Muscle of back (tissue), 13 donors: ENCODE measurements at places on chromosomes 4 and X.

DNA sequence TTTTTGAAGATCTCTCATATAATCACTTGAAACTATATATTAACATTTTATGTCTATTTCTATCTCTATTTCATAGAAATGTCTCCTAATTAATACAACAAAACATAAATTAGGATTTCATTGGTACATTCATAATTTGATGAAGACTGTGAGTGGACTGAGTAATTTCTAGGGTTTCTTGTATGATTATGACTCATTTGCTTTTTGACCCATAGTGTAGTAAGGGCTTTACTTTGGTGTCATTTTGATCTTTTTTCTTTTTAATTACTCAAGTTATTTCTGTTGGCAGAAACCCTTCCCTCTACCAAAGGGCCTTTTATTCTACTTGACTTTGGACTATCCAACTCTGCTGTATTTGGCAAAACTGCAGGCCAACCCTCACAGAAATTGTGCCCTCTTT lies 207.9 kb upstream of the MAGEB16 start:
- no peak for DNase-seq

DNA sequence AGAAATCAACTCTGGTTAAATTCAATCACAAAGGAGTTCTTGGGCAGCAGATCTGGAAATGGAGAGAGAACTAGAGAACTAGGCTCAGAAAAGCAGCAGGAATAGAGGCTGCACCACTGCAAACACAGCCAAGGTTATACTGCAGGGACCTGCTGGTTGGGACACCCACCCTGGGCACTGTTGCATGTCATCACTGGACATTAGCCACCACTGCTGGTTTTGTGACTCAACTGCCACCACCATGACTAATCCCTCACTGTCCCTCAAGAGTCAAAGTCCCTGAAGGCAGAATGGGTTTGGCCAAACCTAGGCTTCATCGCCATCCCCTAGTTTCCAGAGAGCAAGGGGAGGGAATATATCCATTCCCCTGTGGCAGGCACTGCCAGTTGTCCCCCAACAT lies 38.1 kb upstream of the IRAK1 start:
- no peak for DNase-seq

DNA sequence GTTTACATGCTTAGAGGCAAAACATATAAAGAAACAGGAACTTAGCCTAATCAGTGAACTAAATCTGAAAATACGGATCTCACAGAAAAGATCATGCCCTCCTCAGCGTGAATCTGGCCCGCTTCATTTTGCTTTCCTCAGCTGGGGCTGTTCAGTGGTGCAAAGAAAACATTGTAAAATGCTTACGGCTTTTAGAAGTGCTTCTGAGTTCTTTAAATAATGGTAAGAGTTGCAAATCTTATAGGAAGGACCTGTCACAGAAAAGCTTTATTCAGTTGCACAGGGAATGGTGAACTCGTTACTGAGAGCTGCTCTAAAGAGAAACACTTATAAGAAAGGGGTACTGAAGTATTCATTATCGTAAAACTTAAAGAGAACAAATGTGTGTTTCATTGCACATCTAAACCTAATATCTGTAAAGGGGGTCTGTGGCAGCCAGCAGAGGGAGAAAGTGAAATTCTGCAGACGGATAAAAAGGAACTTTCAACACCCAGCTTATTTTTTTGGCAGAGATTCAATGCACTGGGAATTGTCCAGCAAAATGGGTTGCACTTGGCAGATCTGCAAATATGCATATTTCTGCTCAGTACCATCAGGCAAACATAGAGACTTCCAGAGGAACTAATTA lies 139.2 kb upstream of the ANK2 start:
- DNase-seq = peak; percentile 68

- peak; percentile 78 for DNase-seq
These were observed 33.1 kb downstream of the DCTD start for GRCh38 chr4:182884040-182884439.

GRCh38 chrX:148513661-148514060 lies 13.2 kb downstream of the AFF2 start:
- no peak for DNase-seq

GRCh38 chrX:63935835-63936234 lies 150.8 kb upstream of the ARHGEF9 start:
- no peak for DNase-seq

- no peak for DNase-seq
These were observed 14.9 kb upstream of the PORCN start for GRCh38 chrX:48493890-48494364.

- peak; percentile 86 for DNase-seq
These were observed 9.3 kb downstream of the PRDM8 start for GRCh38 chr4:80206521-80207171.
